Chondrocyte (in vitro differentiated cells): ENCODE measurements at places on chromosomes 12 and 14.

DNA sequence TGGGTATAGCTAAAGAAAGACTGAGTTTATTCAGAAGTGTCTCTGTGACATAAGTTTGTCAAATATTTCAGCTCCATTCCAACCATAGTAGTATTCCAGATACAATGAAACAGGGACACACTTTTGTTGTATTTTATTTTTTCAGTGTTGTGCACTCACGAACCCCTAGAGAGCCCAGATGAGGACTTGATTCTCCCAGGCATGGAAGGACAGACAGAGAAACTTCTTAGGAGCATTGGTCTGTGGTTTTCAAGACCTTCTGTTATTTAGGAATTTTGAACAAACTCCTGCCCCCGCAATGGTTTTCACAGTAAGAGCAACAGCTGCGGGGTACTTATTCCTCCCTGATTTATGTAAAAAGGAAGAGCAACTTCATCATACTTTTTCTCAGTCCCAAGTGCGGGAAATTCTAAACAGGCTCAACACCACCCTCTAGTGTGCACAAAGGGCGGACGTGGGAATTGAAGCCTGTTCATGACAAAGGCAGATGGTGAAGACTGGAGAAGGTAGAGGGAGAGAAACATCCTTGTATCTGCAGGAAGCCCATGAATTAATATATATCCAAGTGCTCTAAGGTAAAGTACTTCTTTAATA lies 147.6 kb downstream of the PAH start:
- DNase-seq: no peak

- DNase-seq: no peak
Measured at GRCh38 chr12:93813972-93814821, 137.0 kb downstream of the CRADD start.

DNA sequence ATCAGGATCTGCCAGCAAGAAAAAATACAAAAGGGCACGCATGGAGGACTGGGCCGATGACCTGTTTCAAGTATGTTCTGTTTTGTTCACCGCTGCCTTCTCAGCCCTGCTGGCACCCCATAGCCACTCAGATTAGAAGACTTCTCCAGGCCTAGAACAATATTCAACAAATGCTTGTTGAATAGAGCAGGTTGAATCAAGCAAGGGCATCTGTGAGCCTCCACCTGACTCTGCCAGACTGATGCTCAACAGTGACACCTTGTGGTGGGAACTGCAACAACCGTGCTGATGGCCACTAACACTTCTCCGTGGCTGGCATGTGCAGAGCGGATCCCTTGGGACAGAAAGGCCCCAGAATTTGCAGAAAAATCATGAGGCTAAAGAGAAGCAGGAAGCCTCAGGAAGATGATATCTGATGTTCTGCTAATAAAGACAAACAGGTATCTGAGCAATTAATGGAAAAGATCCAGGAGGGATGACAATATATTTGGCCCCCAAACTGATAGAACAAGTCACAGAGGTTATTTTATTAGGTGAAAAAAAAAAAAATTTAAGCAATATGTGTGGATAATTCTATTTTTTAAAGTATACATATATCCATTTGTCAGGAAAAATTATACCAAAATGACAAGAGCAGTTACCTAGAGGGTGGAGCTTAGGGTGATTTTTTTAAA lies 114.3 kb downstream of the KSR2 start:
- DNase-seq: no peak

GRCh38 chr12:60539592-60539991 lies 943.8 kb downstream of the SLC16A7 start:
- no peak for DNase-seq

GRCh38 chr12:123265851-123266678 lies 5.6 kb downstream of the CDK2AP1 start:
- DNase-seq: peak; percentile 92

- no peak for DNase-seq
Measured at GRCh38 chr14:98323836-98324235, 948.2 kb downstream of the BCL11B start.

GRCh38 chr14:100042286-100042685 lies 22.9 kb upstream of the EVL start:
- DNase-seq: no peak

GRCh38 chr12:49661191-49661590 lies 37.8 kb downstream of the PRPF40B start:
- no peak for DNase-seq

GRCh38 chr12:71760471-71760870 lies 5.8 kb downstream of the RAB21 start:
- no peak for DNase-seq

GRCh38 chr12:54159589-54159988 lies 29.2 kb downstream of the SMUG1 start:
- DNase-seq: no peak

GRCh38 chr12:120472521-120472920 lies 3.0 kb upstream of the SRSF9 start:
- no peak for DNase-seq

GRCh38 chr12:70823182-70823976 lies 97.2 kb downstream of the PTPRR start:
- DNase-seq: no peak

- no peak for DNase-seq
Measured at GRCh38 chr14:75577729-75578101, 705 bp upstream of the FLVCR2 start.

DNA sequence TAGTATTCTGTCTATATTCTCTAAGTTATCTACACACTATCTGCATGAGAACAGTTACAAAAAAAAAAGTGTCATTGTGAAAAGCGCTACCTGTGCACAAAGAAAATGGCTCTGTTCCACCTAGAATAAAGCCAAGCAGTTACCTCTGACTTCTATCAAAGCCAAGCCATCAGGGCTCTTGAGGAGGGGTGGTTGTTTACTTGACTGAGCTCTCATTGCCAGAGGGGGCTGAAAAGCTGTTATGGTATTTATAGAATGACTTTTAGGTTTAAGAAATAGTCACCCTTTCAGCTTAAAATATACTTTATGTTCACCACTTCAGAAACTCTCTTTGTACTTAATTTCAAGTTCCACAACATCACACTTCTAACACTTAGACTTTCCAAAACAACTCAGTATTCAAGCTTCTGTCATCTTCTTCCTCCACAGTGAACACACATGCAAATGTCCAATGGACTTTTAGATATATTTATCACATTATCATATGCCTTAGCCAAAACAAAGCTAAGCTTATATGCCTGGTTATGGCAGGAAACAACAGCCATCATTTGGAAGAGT lies 7.5 kb downstream of the ITPR2 start:
- DNase-seq: no peak

- no peak for DNase-seq
Measured at GRCh38 chr14:52551696-52552062, 626 bp downstream of the TXNDC16 start.

DNA sequence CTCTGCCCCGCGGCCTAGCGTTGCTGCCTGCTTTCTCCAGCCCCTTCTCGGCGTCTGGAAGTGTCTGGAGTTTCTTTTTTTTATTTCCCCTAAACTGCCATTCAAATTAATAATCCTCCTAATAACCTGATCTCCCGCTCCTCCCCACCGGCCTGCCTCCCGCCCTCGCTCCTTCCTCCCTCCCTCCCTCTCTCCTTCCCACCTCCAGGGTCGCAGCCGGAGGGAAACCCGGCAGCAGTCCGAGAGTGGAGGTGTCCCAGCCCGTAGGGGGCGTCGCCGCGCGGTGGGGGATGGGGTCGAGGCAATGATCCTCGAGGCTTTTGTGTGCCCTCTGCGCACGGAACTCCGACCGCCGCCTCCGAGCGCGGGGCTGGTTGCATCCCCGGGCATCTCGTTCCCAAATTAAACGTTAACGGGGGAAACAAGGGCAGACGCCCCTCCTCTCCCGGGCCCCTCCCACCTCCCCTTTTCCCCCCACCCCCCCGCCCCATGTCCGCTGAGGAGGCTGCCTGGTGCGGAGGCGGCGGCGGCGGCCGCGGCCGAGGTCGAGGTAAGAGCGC lies 1.0 kb upstream of the SOCS2 start:
- DNase-seq: no peak

DNA sequence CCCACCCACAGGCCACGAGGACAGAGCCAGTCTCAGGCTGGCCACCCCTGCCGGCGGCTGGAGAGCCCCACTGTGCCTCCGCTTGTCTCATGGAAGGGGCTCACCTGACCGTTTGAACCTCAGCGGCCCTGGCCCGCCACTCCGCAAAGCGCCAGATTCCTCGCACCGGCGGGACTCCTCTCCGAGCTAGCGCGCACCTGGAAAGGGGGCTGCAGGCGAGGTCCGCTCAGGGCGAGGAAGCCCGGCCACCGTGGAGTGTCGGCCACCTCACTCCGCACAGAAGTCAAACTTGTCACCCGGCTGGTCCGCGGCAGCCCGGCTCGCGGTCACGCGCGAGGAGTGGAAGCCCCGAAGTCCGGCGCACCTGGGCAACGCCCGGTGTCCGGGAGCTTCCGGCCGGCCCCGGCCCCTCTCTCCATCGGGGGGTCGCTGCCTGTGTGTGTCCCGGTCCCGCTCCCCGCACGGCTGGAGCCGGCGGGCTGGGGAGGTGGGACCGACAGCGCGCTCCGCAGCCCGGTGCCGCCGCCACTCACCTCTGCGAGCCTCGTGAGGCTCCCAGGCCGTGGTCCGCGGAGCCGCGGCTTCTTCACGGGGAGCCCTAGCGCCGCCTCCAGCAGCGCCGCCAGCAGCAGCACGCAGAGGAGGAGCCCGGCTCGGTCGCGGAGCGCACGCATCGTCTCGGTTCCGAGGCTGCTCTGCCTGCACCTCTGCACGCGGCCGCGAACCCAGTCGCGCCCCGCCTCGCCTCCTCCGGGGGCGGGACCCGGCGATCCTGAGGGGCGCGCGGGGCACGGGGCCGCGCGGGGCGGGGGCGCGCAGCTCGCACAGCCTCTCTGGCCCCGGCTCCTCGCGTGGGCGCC lies at the start of gene ISM2:
Gene ISM2 (minus strand): TSS at position 697 of the 860 bp plus-strand sequence. CDS start 23 bp downstream, at position 674.
- DNase-seq: no peak

GRCh38 chr12:104314242-104314614 lies 10.7 kb downstream of the EID3 start:
- no peak for DNase-seq

- DNase-seq: no peak
Measured at GRCh38 chr14:106396999-106397398, 870.6 kb downstream of the TMEM121 start.

DNA sequence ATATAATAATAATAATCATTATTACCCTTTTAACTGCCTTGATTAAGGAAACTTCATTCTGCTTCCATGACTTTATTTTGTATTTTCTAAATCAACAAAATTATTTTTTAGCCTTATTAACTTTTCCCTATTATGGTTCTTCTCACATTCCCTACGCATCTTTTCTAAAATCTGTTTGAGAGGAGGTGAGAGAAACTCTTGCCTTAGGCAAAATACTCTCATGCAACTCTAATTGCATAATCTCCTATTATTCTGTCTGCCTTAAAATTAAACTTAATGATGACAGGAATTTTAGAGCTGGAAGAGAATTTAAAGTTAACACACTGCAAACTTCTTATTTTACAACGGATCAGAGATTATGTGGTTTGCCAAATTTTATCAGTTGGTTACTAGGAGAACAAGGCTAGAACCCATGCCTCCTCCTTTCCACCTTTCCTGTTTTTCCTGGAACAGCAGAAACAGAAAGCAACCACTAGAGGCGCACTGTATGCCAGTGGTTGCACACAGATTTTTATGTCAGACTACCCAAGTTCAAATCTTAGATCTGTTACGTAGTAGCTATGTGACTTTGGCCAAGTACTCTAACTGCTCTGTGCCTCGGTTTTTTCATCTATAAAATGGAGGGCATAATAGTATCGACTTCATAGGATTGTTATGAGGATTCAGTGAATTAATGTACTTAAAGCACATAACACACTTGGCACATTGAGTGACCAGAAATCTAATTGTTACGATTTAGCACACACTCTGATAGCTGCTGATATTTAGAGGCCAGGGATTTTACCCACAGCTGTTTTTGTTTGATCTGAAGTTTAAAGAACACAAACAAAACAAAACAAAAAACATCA lies 4.3 kb upstream of the BRMS1L start:
- DNase-seq: no peak

DNA sequence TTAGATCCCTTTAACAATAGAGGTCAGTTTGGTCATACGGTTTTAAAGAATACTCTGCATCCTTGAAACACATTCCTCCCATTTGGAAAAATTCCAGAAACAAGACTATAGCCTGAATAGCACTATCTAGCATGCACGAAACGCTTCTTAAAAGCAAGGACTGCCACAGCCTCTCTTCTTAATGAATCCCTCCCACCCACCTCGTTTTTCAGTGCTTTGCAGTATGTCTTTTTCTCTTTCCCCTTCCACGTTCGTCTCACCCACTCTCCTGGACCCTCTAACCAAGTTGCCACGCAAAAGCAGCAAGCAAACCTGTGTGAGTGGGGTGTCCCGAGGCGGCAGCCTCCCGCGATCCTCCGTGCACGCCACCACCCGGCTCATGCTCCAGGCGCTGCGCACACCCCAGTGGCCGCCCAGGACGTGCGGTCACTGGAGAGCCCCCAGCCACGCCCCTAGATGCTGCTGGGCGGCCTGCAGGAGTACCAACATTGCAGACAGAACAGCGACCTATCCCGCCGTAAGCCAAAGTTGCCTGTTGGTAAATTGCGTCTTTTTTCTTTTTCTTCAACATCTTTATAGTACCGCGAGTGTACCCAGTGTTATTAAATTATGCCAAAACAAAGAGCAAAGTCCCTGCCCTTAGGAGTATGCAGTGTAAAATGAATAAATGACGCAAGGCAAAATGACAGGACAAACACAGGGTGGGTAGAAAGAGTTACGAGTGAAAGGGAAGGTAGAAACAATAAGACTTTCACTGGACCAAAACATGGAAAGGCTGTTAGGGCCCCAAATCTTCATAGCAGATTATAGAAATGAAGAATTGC lies at the start of gene SLC38A4:
Gene SLC38A4 (minus strand): TSS at position 407 of the 824 bp plus-strand sequence. CDS start 32,926 bp downstream, outside the sequence.
- no peak for DNase-seq

- peak; percentile 37 for DNase-seq
Measured at GRCh38 chr12:53174881-53175491, 5.5 kb upstream of the ZNF740 start.

DNA sequence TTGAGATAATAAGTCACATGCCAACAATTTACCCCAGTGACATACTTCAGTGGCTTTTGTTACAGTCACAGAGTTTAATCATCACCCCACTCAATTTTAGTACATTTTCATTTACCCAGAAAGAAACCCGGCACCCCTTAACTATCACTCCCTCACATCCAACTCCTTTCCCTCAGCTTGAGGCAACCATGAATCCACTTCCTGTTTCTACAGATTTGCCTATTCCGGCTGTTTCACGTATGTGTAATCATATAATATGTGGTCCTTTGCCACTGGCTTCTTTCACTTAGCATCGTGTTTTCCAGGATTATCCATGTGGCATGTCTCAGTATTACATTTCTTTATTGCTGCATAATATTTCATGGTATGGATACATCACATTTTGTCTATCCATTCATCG lies 147.5 kb downstream of the CFAP54 start:
- no peak for DNase-seq

DNA sequence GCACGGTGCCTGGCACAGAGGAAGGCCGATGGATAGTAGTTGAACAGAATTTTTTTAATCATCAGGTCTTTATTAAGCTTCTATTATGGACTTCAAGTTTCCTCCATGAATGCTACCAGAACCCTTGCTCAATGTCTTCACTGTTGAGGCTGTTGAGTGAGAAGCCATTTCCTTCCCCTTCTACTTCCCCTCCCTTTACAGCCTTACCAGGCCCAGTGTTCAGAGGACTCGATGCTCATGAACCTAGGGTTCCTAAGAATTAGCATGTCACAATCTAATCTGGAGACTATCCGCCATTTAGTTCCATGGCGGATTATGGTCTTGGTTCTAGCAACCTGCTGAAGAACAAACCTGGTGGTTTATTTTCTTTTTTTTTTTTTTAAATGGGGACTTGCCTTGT lies 17.7 kb downstream of the ETV6 start:
- DNase-seq: no peak
